ENCODE measurements at places on chromosomes 12 and 14.

GRCh38 chr12:120353556-120354317 is 15.2 kb downstream of the MSI1 start:
- DNase-seq: no peak

DNA sequence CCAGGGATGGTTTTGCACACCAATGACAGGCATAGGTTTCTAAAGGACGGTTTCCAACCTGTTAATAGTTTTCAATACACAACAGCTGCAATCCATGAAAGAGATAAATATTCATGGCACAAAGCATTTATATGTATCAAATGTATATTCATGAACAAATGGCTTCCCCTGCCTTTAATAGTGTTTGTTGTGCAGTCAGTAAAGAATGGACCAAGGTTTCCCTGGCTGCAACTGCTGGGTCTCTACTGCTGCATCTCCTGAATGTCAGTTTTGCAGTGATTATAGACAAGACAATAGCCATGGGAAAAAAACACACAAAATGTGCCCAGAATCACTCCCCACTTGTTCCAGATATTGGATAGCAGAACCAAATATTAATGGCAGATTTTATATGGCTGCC is 284.1 kb downstream of the BTG1 start:
- no peak for DNase-seq

GRCh38 chr12:3218228-3219171 is 141.3 kb downstream of the TSPAN9 start:
- DNase-seq: peak; percentile 85

GRCh38 chr12:77357655-77358054 is 292.3 kb upstream of the E2F7 start:
- no peak for DNase-seq

DNA sequence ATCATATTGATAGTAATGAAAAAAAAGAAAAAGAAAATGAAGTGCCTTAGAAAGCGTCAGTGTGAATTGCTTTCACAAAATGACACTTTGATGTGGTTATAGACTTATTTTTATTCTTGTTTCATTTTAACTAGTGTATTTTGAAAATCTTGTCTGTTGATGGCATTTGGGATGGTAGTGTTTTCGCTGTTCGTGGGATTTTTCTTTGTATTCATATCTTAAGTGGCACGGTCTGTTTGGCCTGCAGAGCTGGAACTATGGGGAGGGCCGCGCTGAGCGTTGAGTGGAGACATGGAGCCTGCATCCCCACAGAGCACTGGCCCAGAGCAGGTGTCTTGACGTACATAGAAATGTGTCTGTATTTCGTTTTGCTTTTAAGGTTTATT is 61.6 kb downstream of the WDR20 start:
- no peak for DNase-seq

- DNase-seq: no peak
Measured at GRCh38 chr12:60494244-60494643, 898.4 kb downstream of the SLC16A7 start.

DNA sequence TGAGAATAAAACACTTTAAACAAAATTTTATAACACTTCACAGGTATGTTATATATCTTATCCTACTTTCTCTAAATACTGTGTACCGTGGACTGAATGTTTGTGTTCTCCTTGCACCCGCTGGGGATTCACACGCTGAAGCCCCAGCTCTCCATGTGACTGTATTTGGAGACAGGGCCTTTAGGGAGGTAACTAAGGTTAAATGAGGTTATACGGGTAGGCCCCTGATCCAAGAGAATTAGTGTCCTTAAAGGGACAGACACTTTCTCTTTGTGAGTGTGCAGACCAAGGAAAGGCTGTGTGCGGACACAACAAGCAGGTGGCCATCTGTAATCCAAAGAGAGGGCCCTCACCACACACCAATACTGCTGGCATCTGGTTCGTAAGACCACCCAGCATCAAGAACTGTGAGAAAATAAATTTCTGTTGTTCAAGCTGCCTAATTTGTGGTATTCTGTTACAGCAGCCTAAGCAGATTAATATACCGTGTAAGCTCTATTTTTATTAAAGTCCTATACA is 70.1 kb upstream of the TTC7B start:
- DNase-seq: no peak

- DNase-seq: no peak
Measured at GRCh38 chr12:116695464-116695725, 42.5 kb downstream of the SPRING1 start.

GRCh38 chr14:103593577-103593976 is 30.8 kb downstream of the COA8 start:
- DNase-seq: no peak

DNA sequence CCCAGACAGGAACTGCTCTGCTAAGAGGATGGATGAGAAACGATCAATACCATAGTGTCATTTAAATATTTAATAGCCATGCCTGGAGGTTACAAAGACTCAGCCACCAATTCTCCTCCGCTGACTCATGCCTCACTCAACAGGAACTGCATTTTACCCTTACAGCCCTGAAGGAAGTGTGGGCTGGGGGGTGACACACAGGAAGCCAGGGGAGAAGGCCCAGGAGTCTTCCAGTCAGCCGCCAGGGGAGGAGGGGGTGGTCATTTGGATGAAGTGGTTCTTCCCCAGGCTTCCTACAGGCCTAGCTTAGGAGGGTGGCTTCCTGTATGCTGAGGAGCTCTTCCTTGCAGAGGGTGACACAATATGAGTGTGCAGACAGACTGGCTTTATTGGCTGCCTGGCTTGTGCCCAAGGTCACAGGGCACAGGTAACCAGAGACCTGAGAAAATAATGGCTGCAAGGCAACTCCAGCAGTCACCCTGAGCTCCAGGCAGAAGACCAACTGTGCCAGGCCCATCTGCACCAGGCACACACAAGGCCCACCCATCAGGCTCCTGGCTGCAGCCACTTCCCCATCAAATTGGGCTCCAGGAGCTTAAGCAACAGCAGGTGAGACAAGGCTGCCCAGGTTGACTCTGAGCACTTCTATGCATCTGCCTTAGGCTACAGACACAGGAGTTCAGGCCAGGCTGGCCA is 30.6 kb upstream of the RPLP0 start:
- peak; percentile 53 for DNase-seq

DNA sequence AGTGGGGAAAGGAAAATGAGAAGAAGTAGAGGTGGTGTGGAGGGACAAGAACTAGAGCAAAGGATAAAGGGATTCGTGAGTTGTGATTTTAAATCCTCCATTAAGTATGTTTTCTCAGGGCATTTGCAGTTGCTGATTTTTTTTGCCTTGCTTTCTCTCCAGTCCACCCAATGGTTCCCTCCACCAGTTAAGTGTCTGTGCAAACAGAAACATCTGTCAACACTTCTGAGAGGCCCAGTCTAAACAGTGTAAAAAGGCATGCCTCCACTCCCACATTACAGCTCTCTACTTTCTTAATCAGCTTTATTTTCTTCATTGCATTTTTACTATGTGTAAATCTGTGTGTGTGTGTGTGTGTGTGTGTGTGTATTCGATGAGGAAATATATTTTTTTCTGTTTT is 141.2 kb downstream of the PPFIA2 start:
- DNase-seq: no peak

DNA sequence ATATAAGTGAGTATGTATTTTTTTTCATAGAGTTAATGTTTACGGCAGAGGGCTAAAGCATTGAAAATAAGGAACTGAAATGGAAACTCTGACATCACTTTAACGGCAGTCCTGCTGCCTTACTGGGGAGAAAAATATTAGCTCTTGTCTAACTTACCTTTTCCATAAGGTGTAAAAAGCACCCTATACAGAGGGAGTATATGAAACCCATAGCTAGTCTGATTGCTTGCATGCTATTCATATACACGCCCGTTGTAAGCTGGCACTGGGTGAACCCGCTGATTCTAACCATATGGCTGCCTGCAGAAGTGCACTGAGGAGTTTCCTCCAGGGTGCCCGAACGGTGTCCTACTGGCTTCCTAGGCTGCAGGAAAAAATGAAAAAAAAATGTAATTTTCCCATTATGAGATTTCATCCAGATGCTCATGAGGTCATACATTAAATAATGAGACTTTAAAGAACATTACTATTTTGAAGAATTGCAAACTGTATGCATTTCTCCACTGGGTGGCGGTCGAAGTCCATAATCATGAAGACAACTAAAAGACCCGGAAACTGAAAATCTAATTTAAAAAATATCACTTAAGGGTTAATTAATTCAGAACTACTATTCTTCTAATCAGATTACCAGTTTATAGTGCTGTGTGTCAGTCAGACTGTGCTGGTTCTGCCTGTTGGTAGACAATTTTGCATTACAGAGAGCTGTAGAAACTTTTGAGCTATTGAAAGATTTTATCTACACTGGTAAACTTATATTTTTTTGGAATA is 144.7 kb downstream of the ALX1 start:
- DNase-seq: peak; percentile 50

GRCh38 chr14:103273745-103274615 is 60.1 kb upstream of the EIF5 start:
- DNase-seq: no peak

Data from BE2C (cell line).